Type B pancreatic cell (in vitro differentiated cells): ENCODE measurements at places on chromosomes 13 and 19. TPM values are rescaled to one million over a fixed set of nuclear protein-coding genes. Genes with fewer than 3 reads are reported as not detected.
A peak's percentile ranks its signal among the peaks of the same experiment; 100 is the strongest.

- H3K36me3 ChIP-seq: peaks cover 11% of the 10 kb centered on the region
- H3K4me1 ChIP-seq: peaks cover 29% of the 10 kb centered on the region
- peak overlapping the region; percentile 78 for H3K4me3 ChIP-seq
- H3K27me3 ChIP-seq: peaks cover 100% of the 10 kb centered on the region
These were observed 29.8 kb downstream of the NFIX start for GRCh38 chr19:13024951-13025697.

- H3K4me1 ChIP-seq: peaks cover 7% of the 10 kb centered on the region
- peak overlapping the region; percentile 89 for H3K4me3 ChIP-seq
- DNase-seq: peak; percentile 78
- H3K27ac ChIP-seq: peak overlapping the region; percentile 64
- peaks cover 50% of the 10 kb centered on the region for H3K27me3 ChIP-seq
- no peaks in the 10 kb centered on the region for H3K36me3 ChIP-seq
These were observed 11.8 kb upstream of the ERFL start for GRCh38 chr19:41939861-41940730.

GRCh38 chr13:41419206-41419605, 38.1 kb upstream of the RGCC start:
- no peak for DNase-seq
- H3K4me1 ChIP-seq: peaks cover 4% of the 10 kb centered on the region
- no peaks in the 10 kb centered on the region for H3K27me3 ChIP-seq

Gene DACH1
- 21.2 and 39.5 TPM in 2 replicates for total RNA-seq

DNA sequence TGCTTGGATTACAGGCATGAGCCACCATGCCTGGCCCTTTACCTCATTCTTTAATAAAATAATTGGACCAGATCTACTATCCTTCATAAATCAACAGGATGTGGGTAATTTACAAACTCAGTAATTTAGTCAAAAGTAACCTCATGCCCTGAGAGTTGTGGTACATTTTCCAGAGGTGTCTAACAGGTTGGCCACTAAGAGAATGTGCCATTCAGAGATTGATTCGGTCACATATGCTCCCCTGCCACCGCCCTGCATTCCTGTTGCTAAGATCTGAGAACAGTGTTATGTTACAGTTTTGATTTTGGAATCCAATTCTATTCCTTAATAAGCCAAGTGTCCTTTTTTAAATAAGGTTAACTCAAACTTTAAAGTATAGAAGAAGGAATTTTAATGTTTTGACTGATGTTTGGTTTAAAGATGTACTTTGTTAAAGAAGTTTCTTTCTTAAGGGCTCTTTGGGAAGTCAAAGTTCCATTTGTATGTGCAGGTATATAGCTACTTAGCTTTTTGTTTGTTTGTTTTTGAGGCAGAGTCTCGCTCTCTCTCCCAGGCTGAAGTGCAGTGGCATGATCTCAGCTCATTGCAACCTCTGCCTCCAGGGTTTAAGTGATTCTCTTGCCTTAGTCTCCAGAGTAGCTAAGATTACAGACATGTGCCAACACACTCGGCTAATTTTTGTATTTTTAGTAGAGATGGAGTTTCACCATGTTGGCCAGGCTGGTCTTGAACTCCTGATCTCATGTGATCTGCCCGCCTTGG, 29.2 kb downstream of the PHF11 start:
- no peak overlapping the region for H3K4me3 ChIP-seq
- H3K27me3 ChIP-seq: no peaks in the 10 kb centered on the region

Gene CILP2
- 0.74 and 3.2 TPM in 2 replicates for total RNA-seq

- H3K4me1 ChIP-seq: no peaks in the 10 kb centered on the region
- H3K27ac ChIP-seq: peak overlapping the region; percentile 66
- H3K27me3 ChIP-seq: no peaks in the 10 kb centered on the region
- no peak for DNase-seq
- no peak overlapping the region for H3K4me3 ChIP-seq
These were observed 50.8 kb upstream of the LDLR start for GRCh38 chr19:11038511-11038910.

Gene KCNK6
- 5.2 and 14.4 TPM in 2 replicates for total RNA-seq

- H3K27ac ChIP-seq: peak overlapping the region; percentile 88
- no peak for DNase-seq
- H3K27me3 ChIP-seq: no peaks in the 10 kb centered on the region
- peaks cover 39% of the 10 kb centered on the region for H3K4me1 ChIP-seq
- peak overlapping the region; percentile 71 for H3K4me3 ChIP-seq
These were observed 11.8 kb downstream of the PPP1R37 start for GRCh38 chr19:45104658-45105349.

Gene FUT1
- total RNA-seq: 11.2 and 15.0 TPM in 2 replicates

Gene CD37
- total RNA-seq: not detected in 2 replicates

- peaks cover 6% of the 10 kb centered on the region for H3K4me1 ChIP-seq
- H3K4me3 ChIP-seq: no peak overlapping the region
- H3K27me3 ChIP-seq: peaks cover 51% of the 10 kb centered on the region
- DNase-seq: peak; percentile 72
- H3K36me3 ChIP-seq: no peaks in the 10 kb centered on the region
- peak overlapping the region; percentile 90 for H3K27ac ChIP-seq
These were observed 37.6 kb downstream of the SOX21 start for GRCh38 chr13:94674609-94675348.

- DNase-seq: no peak
- H3K36me3 ChIP-seq: no peaks in the 10 kb centered on the region
- no peak overlapping the region for H3K4me3 ChIP-seq
- no peaks in the 10 kb centered on the region for H3K4me1 ChIP-seq
- no peak overlapping the region for H3K27ac ChIP-seq
These were observed 60.4 kb downstream of the SLITRK6 start for GRCh38 chr13:85738696-85739320.

- H3K4me3 ChIP-seq: no peak overlapping the region
- H3K36me3 ChIP-seq: no peaks in the 10 kb centered on the region
- H3K27ac ChIP-seq: no peak overlapping the region
- no peaks in the 10 kb centered on the region for H3K4me1 ChIP-seq
These were observed 52.2 kb downstream of the ZNF737 start for GRCh38 chr19:20513189-20513904.

DNA sequence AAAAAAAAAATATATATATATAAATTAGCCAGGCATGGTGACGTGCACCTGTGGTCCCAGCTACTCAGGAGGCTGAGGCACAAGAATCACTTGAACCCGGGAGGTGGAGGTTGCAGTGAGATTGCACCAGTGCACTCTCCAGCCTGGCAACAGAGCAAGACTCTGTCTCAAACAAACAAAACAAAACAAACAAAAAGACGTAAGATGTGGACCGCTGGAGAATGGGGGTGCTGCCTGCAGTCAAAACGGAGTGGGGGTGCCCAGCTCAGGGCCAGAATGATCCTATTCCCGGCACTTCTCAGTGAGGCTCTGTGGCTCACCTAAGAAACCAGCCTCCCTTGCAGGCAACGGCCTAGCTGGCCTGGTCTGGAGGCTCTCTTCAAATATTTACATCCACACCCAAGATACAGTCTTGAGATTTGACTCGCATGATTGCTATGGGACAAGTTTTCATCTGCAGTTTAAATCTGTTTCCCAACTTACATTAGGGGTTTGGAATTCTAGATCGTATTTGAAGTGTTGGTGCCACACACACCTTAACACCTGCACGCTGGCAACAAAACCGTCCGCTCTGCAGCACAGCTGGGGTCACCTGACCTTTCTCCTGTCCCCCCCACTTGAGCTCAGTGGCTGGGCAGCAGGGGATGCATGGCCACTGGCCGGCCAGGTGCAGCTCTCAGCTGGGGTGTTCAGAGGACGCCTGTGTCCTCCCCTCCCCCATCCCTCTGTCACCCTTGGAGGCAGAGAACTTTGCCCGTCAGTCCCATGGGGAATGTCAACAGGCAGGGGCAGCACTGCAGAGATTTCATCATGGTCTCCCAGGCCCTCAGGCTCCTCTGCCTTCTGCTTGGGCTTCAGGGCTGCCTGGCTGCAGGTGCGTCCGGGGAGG, at the start of gene F7:
Gene F7, plus strand, starts transcription at position 760 of the 889 bp plus-strand sequence. Its CDS starts 51 bp downstream, at position 811.
- peak within 1 kb of the TSS; percentile 33 for H3K4me3 ChIP-seq
- no peak within 1 kb of the TSS for H3K27ac ChIP-seq
- peaks cover 12% of the 10 kb centered on the region for H3K27me3 ChIP-seq
- DNase-seq: no peak
- no peaks in the 10 kb centered on the region for H3K4me1 ChIP-seq

Gene C19orf85
- not detected in 2 replicates for total RNA-seq

DNA sequence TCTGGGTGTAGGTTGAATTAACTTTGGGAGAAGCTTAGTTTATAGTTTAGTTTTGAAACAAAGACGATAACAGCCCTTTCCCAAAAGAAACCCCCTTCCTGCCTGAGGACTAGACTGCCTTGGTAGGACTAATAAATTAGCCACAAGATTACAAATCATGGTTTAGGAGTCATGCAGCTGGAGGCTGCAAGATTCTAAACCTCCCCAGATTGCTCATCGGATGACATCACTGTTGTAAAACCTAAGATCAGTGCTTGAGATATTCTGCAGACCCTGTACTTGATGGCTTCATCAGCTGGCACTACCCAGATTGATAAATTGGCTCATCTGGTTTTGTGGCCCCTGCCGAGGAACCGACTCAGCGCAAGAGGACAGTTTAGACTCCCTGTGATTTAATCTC, 35.9 kb upstream of the MPHOSPH8 start:
- no peaks in the 10 kb centered on the region for H3K4me1 ChIP-seq
- no peaks in the 10 kb centered on the region for H3K36me3 ChIP-seq
- DNase-seq: no peak

- H3K27ac ChIP-seq: no peak overlapping the region
- H3K27me3 ChIP-seq: no peaks in the 10 kb centered on the region
- DNase-seq: no peak
- no peak overlapping the region for H3K4me3 ChIP-seq
- no peaks in the 10 kb centered on the region for H3K36me3 ChIP-seq
These were observed 178.0 kb downstream of the OXGR1 start for GRCh38 chr13:96816261-96816660.

Gene TBXA2R
- total RNA-seq: not detected in 2 replicates

- H3K36me3 ChIP-seq: peaks cover 7% of the 10 kb centered on the region
- no peaks in the 10 kb centered on the region for H3K27me3 ChIP-seq
- peaks cover 20% of the 10 kb centered on the region for H3K4me1 ChIP-seq
- H3K27ac ChIP-seq: no peak overlapping the region
These were observed 8.0 kb downstream of the RPS16 start for GRCh38 chr19:39427707-39428106.

DNA sequence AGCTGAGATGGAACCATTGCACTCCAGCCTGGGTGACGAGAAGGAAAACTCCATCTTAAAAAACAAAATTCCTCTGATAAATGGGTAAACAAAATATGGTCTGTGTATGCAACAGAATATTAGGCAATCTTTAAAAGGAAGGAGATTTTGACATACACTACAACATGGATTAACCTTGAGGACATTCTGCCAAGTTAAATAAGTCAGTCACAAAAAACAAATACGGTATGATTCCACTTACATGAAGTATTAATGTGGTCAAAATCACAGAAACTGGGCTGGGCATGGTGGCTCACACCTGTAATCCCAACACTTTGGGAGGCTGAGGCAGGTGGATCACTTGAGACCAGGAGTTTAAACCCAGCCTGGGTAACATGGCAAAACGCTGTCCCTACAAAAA, 3.0 kb upstream of the ZNF444 start:
- no peaks in the 10 kb centered on the region for H3K36me3 ChIP-seq
- H3K4me3 ChIP-seq: peak overlapping the region; percentile 55
- no peaks in the 10 kb centered on the region for H3K27me3 ChIP-seq
- H3K27ac ChIP-seq: no peak overlapping the region
- no peak for DNase-seq

Gene PIP5K1C
- 35.9 and 44.5 TPM in 2 replicates for total RNA-seq

GRCh38 chr13:85521657-85522056, 277.6 kb downstream of the SLITRK6 start:
- H3K36me3 ChIP-seq: no peaks in the 10 kb centered on the region
- H3K4me1 ChIP-seq: no peaks in the 10 kb centered on the region
- no peaks in the 10 kb centered on the region for H3K27me3 ChIP-seq
- no peak overlapping the region for H3K4me3 ChIP-seq

DNA sequence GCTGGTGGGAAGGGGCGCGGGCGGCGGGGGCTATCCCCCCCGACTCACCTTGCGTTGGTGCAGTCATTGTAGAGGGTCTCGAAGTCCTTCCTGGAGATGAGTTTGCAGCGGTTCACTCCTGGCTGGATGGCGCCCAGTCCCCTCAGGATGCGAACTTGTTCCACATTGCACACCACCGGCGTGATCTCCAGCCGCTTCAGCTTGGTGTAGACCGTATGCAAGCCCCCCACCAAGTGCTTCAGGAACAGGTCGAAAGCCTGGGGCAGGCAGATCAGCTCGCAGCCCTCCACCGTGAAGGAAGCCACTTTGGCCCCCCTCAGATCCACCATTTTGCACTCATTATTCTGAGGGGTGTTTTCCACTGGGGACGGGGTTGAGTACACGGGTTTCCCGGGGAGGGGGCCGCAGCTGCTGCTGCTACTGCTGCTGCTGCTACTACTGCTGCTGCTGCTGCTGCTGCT, 1.1 kb downstream of the DACH1 start:
- H3K4me1 ChIP-seq: peaks cover 20% of the 10 kb centered on the region
- peaks cover 4% of the 10 kb centered on the region for H3K36me3 ChIP-seq
- no peak overlapping the region for H3K27ac ChIP-seq
- peak overlapping the region; percentile 97 for H3K4me3 ChIP-seq

Gene NLRP4
- not detected in 2 replicates for total RNA-seq

Gene NLRP11
- total RNA-seq: not detected in 2 replicates

DNA sequence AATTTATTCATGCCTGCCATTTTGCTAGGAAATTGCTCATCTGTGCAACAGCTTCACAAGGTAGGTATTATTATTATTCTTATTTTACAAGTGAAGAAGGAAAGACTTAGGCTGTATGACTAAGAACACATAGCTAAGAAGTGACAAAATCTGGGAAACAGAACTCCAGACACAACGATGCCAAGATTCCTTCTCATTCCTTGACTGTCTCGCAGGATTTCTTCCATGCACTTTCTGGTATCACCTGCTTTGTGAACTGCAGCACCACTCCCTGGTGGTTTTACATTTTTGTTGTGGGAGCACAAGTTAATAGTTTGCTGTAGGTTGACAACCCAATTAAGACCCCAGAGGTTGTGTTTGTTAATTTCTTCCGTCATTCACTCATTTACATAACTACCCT, 188.5 kb downstream of the LACC1 start:
- H3K36me3 ChIP-seq: peaks cover 4% of the 10 kb centered on the region
- H3K4me3 ChIP-seq: no peak overlapping the region
- no peaks in the 10 kb centered on the region for H3K27me3 ChIP-seq
- no peak for DNase-seq
- no peak overlapping the region for H3K27ac ChIP-seq

GRCh38 chr13:21942061-21942460, 271.2 kb downstream of the FGF9 start:
- no peak overlapping the region for H3K4me3 ChIP-seq
- no peaks in the 10 kb centered on the region for H3K36me3 ChIP-seq
- DNase-seq: no peak
- peaks cover 3% of the 10 kb centered on the region for H3K27me3 ChIP-seq

GRCh38 chr13:54029226-54029625, 1000.6 kb downstream of the OLFM4 start:
- H3K4me3 ChIP-seq: no peak overlapping the region
- peak overlapping the region; percentile 59 for H3K27ac ChIP-seq
- H3K36me3 ChIP-seq: no peaks in the 10 kb centered on the region
- H3K27me3 ChIP-seq: no peaks in the 10 kb centered on the region

GRCh38 chr19:34481861-34482379, 362 bp downstream of the WTIP start:
- no peak overlapping the region for H3K27ac ChIP-seq
- H3K36me3 ChIP-seq: no peaks in the 10 kb centered on the region
- no peaks in the 10 kb centered on the region for H3K27me3 ChIP-seq
- H3K4me1 ChIP-seq: peaks cover 12% of the 10 kb centered on the region
- no peak overlapping the region for H3K4me3 ChIP-seq
